ENCODE measurements at places on chromosomes 3 and 15. TPM values are rescaled to one million over a fixed set of nuclear protein-coding genes. Genes with fewer than 3 reads are reported as not detected.

GOLGA8B gene
- 71.0 TPM for total RNA-seq

DRD3 gene
- total RNA-seq, result not detected

SERINC4 gene
- 3.8 TPM for total RNA-seq

TNIK gene
- 42.9 TPM for total RNA-seq

ITIH3 gene
- total RNA-seq, result 0.66 TPM

SEMA6D gene
- total RNA-seq, result 69.2 TPM

ARNT2 gene
- total RNA-seq, result 44.4 TPM

RHOV gene
- 7.2 TPM for total RNA-seq

TP63 gene
- total RNA-seq, result 8.9 TPM

STRA6 gene
- 17.3 TPM for total RNA-seq

PPARG gene
- total RNA-seq, result 5.5 TPM

CLDN18 gene
- total RNA-seq, result not detected

KBTBD13 gene
- not detected for total RNA-seq

GOLGA8N gene
- 16.3 TPM for total RNA-seq

IQCF6 gene
- total RNA-seq, result not detected

COL6A5 gene
- 0.16 TPM for total RNA-seq

USF3 gene
- total RNA-seq, result 26.9 TPM

SH3GL3 gene
- total RNA-seq, result 20.3 TPM

BOC gene
- total RNA-seq, result 104 TPM

NR2E3 gene
- total RNA-seq, result 218 TPM

IL5RA gene
- total RNA-seq, result 0.44 TPM

METTL6 gene
- total RNA-seq, result 33.8 TPM

ADCY5 gene
- 11.8 TPM for total RNA-seq

STRC gene
- 5.1 TPM for total RNA-seq

UNC13C gene
- 67.3 TPM for total RNA-seq

RAB6B gene
- total RNA-seq, result 38.7 TPM

CTXN2 gene
- not detected for total RNA-seq

C3orf18 gene
- 22.7 TPM for total RNA-seq

GHRL gene
- total RNA-seq, result not detected

MAP6D1 gene
- total RNA-seq, result 2.9 TPM

LTK gene
- 2.3 TPM for total RNA-seq

Measured in camera-type eye (tissue), 1 donor.